Tibial artery (tissue), 4 donors: ENCODE measurements at places on chromosomes 5 and 9.
A peak's percentile ranks its signal among the peaks of the same experiment; 100 is the strongest.

GRCh38 chr5:140372971-140373487 is 13.0 kb downstream of the SLC4A9 start:
- DNase-seq, result peak; percentile 73

DNA sequence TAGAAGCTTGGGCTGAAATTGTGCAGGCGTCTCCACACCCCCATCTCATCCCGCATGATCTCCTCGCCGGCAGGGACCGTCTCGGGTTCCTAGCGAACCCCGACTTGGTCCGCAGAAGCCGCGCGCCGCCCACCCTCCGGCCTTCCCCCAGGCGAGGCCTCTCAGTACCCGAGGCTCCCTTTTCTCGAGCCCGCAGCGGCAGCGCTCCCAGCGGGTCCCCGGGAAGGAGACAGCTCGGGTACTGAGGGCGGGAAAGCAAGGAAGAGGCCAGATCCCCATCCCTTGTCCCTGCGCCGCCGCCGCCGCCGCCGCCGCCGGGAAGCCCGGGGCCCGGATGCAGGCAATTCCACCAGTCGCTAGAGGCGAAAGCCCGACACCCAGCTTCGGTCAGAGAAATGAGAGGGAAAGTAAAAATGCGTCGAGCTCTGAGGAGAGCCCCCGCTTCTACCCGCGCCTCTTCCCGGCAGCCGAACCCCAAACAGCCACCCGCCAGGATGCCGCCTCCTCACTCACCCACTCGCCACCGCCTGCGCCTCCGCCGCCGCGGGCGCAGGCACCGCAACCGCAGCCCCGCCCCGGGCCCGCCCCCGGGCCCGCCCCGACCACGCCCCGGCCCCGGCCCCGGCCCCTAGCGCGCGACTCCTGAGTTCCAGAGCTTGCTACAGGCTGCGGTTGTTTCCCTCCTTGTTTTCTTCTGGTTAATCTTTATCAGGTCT is at the start of gene C9orf72:
Gene C9orf72 (minus strand): TSS at position 564 of the 716 bp plus-strand sequence. CDS start 6,361 bp downstream, outside the sequence.
- DNase-seq, result peak; percentile 67

GRCh38 chr9:25570802-25571201 is 107.4 kb downstream of the TUSC1 start:
- no peak for DNase-seq

GRCh38 chr9:111630182-111630963 is 761 bp upstream of the DNAJC25 start:
- no peak for DNase-seq

DNA sequence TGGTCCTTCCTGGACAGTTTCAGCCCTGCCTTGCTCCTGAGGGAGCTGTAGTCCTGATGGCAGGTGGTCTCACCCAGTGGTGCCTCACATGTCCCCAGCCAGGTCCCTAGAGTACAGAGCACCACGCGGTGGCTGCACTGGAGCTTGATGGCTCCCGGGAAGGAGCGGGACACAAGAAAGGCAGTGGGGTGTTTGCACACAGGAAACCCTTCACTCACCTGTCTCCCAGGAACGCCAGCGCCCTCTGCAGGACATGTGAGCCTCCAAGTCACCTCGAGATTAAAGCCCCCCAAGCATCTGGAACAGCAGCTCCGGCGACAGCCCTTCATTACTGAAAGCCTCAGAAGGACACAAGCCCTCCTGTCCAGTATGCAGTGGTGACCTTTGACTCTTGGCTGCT is 19.9 kb upstream of the TMEM250 start:
- DNase-seq, result no peak

DNA sequence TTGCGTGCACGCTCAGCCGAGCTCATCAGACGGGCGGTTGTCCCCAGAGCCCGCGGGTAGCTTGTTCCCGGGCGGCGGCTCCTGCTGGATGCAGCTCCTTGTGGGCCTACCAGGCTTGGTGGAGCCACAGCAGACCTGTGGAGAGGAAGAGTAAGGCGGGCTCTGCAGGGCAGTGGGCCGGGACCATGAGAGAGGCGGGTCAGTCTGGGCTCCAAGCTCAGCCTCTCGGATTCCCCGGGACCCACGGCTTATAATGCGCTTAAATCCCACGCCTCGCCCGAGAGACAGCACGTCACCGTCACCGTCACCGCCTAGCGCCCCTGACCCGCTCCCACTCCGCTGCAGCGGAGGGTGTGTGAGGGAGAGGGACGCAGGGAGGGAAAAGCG is 1.9 kb upstream of the ANKRD18A start:
- DNase-seq, result no peak

DNA sequence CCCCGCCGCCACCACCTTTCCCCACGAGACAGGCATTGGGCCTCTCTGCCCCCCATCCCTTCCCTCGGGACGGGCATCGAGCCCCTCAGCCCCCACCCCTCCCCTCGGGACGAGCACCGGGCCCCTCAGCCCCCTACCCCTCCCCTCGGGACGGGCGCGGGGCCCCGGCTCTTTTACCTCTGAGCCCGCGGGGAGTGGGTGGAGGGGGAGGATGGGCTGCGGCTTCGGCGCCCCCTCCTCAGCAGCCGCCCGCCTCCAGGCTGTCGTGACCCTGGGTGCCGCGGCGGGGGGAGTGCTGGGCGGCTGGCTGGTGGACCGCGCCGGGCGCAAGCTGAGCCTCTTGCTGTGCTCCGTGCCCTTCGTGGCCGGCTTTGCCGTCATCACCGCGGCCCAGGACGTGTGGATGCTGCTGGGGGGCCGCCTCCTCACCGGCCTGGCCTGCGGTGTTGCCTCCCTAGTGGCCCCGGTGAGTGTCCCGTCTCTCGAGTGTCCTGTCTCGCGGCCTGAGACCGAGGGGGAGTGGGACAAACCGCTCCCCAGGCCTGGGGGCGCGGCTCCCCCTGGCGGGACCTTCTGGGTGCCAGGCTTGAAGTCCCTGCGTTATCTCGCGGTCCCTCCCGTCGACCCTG is 791 bp downstream of the SLC2A8 start:
- DNase-seq, result peak; percentile 77

DNA sequence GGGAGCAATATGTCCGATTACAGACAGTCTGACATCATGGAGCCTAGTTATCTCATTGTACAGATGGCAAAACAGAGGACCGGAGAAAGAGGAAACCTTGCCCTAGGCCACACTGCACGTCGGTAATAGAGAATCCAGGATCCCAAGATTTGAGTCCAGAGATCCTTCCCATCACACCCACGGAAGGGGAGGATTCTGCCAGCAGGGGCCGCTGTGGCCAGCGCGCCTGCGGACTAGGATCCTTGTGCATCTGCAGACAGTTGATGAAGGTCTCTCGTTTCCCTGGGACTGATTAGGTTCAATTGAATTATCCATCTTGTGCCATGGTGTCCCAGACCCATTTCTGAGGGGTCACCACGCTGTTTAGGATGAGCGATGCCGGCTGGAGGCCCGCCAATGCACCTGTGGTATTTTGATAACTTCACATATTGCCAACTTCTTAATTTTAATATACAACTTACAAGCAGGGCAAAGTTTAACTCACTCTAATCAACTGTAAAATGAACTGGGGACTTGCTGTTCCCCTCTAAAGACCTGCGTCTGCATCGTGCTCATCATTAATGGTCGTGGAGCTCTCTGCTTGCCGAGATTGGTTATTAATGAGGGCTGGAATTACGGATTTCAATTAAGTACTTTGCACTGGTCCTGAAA is 592.7 kb upstream of the BRINP1 start:
- no peak for DNase-seq

DNA sequence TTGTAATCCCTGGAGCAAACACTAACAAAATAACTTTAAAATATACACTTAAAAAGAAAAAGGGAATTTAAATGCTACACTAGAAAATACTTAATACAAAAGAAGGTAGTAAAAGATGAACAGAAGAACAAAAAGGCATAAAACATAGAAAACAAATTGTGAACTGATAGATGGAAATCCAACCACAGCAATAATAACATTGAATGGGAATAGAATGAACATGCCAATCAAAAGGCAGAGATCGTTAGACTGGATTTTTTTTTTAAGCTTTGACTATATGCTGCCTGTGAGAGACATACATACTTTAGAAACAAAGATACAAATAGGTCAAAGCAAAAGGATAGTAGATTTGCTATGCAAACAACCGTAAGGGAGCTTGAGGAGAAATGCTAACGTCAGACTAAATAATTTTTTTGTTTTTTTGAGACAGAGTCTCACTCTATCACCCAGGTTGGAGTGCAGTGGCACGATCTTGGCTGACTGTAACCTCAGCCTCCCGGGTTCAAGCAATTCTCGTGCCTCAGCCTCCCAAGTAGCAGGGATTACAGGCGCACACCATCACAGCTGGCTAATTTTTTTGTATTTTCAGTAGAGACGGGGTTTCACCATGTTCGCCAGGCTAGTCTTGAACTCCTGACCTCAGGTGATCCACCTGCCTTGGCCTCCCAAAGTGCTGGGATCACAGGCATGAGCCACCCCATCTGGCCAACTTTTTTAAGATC is 6.5 kb downstream of the ABO start:
- DNase-seq, result no peak

GRCh38 chr5:39968381-39968780 is 543.6 kb upstream of the DAB2 start:
- DNase-seq, result no peak

GRCh38 chr5:171102877-171103610 is 206.0 kb upstream of the TLX3 start:
- no peak for DNase-seq

GRCh38 chr5:97752871-97753270 is 569.8 kb upstream of the RIOK2 start:
- no peak for DNase-seq

DNA sequence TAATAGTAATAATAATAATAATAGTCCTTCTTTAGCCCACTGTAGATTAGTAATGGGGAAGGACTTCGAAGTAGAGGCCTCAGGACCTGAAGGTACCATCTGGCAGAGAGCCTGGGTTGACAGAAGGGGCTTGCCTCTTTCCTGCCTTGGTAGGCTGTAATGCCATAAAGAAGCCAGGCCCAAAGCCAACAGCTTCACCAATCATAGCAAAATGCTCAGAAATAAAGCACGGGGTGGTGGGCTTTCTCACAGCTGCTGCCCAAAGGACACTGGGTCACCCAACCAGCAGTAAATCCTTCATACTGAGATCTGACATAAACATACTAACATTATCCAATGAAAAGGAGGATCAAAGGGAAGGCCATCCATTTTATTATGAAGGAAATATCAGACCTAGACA is 70.7 kb downstream of the SUSD1 start:
- no peak for DNase-seq

- no peak for DNase-seq
These were observed 33.0 kb downstream of the FOXD1 start for GRCh38 chr5:73415617-73416016.

- no peak for DNase-seq
These were observed 454.2 kb downstream of the TLE4 start for GRCh38 chr9:80025796-80026520.

GRCh38 chr9:134324359-134325095 is 1.7 kb upstream of the RXRA start:
- no peak for DNase-seq

DNA sequence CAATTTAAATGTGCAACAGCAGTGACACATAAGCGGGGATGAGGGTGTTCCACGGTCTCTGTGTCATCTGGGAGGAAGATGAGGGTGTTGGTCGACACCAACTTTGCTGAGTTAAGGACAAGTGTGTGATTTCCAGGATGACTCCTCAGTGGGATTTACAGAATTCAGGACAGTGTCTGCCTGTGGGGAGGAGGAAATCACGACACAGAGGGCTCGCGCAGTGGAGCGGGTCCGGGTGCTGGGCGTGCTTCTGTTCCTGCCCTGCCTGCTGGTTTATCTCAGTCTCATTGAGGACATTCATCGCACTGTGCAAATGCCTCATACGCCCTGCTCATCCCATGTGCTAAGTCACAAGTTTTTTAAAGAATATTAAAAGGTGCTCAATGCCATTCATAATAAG is 73.7 kb upstream of the ADAMTS2 start:
- no peak for DNase-seq

DNA sequence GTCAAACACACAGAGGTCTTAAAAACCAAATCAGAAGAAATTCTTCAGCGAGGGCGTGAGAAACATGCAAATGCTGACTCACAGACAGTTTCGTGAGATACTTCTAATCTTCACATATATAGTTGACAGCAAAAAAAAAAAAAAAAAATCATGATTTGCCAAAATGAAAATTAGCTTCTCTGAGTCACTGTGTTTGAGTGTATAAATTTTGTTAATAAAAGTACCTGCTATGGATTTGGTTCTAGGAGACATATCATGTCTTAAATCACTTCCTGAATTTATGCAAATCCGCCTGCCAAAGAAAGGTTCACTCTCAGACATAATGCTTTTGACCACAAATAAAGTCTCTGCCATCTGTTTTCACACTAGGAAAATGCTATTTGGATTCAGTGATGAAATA is 114.3 kb downstream of the SLC1A3 start:
- DNase-seq, result no peak

DNA sequence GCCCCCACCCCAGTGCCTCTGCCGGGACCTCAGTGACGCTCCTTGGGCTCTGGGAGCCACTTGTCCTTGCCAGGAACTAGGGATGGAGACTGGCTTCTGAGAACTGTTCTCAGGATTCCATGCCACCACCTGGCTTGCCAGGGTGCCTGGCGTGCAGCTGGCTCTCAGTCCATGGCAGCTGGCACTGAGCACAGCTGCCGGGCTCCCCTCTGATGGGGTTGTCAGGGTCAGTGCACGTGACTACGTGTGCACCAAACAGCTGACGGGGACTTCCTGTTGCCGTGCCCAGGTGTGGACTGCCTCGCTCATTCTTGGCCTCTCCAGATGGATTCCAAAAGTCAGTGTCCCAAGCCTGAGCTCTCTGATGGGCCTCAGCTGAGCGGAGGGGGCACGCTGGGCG is 9.4 kb downstream of the KCNT1 start:
- DNase-seq, result no peak

GRCh38 chr5:146006470-146007190 is 70.3 kb downstream of the SH3RF2 start:
- DNase-seq, result no peak

- DNase-seq, result no peak
These were observed 67.8 kb upstream of the HSPB3 start for GRCh38 chr5:54387659-54388232.

DNA sequence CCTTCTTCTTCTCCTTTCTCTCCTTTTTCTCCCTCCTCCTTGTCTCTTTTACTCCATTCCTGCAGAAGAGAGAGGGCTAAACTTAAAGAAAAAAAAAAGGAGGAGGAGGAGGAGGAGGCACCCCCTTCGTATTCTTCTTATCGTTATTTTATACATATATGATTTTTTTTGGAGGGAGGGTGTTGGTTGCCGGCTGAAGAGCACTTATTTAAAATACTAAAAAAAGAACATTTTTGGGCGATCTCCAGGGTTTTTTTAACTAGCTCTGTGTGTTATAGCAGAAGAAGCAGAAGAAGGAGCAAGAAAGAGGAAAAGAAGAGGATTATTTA is 381 bp downstream of the NR2F1 start:
- DNase-seq, result no peak

GRCh38 chr9:82206490-82206889 is 217.9 kb downstream of the SPATA31D1 start:
- DNase-seq, result no peak

GRCh38 chr5:135030123-135030955 is 3.7 kb downstream of the PITX1 start:
- no peak for DNase-seq

DNA sequence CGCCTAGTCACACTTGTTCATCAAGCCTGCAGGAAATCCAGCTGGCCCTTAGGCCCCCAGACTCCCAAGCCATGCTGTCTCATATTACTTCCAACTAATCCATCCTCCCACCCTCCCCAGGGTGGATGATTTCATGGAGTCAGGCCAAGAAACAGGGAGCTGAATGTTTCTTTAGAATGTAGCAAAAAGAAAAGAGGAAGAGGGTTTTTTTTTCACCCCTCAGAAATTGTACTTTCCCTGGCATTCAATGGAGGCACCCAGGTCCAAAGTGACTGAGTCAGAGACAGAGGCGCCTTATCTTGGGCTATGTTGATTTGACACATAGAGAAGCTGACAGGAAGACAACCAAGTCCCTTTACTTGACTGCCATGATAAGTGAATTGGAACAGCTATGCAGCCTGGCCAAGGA is 260.2 kb upstream of the NR4A3 start:
- no peak for DNase-seq

- DNase-seq, result no peak
These were observed 14.8 kb downstream of the ACO1 start for GRCh38 chr9:32399110-32399815.
